Activated CD4-positive, alpha-beta T cell treated with anti-CD3 and anti-CD28 coated beads, Interleukin-2, amount 50 U/mL, for 16 hours (primary cell): ENCODE measurements at places on chromosomes 4 and X.

GRCh38 chr4:48032721-48033120 is 16.1 kb downstream of the NIPAL1 start:
- DNase-seq, result no peak

DNA sequence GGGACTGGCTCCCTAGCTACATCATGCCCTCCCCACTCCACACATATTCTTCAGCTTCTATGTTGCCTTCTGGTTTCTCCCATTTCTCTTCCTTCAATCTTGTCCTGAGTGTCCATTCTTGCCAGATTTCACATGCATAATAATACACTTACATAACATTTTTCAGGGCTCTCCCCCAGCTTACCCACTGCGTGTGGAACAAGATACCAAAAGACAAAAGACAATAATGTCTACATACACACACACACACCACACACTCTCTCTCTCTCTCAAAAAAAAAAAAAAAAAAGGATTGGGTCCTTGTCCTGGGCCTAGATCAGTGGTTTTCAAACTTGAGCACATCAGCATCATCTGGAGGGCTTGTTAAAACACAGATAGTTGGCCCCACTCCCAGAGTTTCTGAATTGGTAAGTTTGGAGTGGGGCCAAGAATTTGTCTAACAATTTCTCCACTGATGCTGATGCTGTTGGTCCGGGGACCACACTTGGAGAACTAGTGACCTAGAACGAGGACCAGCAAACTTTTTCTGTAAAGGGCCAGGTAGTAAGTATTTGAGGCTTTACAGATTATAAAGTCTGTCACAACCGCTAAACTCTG is 6.5 kb upstream of the SMARCA1 start:
- no peak for DNase-seq

DNA sequence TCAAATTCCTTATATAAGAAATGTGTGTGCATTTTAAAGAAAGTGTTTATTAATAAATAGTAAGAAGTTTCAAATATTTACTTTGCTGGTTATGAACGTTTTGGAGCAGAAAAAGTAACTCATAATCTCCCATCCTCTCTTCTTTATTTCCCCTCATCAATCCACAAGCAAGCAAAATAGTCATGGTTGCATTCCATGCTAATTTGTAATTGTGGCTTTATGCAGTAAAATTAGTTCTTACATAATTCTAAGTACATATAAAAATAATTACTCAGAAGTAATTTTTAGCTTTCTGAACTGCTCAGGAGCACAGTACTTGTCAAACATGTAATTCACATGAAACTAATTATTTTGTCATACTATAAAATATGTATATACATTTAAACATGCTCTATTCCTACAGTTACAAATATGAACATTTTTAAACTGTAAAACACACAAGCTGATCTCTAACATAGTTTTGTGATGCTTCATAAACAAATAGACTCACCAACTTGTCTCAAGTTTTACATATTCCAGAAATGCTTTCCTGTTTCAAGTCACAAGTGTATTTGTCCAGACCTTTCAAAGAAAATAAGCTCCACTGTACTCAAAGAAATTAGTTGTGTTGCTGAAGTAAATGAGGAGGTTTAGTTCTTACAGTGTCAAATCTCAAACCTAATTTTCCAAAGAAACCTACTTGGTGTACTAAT is 218.9 kb downstream of the PABPC4L start:
- DNase-seq, result no peak

DNA sequence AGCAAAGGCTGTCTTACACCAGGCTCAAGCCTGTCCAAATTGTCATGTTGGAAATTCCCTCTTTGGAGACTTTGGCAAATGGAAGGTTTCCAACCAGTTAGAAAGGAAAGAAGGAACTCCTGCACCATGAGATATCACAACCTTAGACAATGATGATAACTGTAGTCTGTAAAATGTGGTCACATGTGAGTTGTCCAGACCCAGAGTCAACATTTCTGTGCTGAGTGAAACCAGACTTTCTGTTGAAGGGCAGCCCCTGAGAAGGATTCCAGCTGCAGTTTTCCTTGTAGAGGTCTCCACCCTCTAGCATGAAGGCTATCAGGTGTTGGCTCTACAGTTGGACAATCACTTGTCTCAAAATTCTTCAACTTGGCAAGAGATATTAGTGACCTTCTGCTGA is 82.4 kb downstream of the SOX3 start:
- DNase-seq, result no peak

DNA sequence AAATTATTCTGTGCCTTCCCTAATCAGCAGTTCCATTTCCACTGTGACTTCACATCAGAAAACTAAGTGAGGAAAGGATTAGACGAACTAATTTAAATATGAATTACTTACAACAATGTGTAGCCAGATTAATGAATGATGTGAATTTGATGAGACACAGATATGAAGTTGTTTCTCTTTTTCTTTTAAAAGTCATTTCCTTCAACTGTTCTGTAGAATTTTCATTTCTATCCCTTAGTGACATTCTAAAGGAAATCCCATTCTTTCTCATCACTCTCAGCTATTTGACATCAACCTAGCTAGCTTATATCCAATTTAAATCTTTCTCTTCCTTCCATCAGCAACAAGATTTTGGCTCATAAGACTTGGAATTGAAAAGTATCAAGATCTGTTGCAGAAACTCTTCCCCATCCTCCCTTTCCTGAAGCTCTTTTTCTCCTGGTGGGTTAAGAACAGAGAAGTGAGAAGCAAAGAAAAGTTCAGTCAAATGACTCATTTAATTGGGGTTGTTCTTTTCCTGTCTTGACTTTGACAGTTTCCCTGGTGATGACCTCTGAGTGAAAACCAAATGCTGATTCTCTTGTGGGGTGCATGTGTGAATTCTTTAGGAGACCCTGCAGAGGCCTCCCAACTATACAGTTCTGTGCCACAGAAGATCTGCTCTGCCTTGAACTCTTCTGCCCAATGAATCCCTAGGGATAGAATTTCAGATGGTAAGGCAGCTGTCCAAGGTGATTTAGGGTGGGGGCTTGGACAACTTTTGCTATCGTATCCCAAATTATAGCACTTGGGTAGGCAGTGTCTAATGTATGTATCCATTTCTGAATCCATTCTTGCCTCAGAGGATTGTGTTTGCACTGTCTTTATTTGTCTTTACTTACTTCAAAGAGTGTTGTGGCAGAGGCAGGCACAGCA is 232.5 kb upstream of the GPRIN3 start:
- DNase-seq, result peak; percentile 37

- no peak for DNase-seq
Observed at GRCh38 chr4:80153874-80154544, 43.3 kb upstream of the PRDM8 start.

- DNase-seq, result peak; percentile 71
Observed at GRCh38 chr4:48065587-48066052, 49.0 kb downstream of the NIPAL1 start.

DNA sequence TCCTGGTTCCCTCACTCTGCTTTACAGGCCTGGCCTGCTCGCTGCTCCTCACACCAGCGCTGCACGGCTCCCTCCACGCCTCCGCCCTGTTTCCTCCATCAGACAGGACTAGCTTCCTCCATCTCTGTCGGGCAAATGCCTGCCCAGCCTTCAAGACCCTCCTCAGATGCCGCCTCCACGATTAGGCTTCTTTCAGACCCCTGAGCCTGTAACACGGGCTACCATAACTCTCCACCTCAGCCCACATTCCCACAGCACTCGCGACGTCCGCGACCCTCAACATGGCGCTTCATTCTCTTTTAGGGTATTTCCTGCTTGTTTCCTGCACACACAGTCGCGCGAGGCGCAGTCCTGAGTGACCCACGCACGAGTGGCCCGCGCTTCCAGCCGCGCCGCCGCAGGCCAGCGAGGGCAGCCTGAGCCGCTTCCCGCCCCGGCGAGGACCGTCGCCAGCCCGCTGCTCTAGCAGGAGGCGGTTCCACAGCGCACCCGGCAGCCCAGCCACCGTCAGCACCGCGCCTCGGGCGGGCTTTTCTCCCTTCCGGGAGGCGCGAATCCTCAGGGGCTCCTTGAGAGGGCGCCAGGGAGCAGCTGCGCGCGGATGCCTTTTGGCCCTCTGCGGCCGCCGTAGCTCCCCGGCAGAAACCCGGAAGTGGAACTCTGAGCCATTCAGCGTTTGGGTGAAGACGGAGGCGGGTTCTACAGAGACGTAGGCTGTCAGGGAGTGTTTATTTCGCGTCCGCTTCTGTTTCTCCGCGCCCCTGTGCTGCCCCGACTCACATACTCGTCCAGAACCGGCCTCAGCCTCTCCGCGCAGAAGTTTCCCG is at the start of gene FRG1:
TSS of gene FRG1 (plus strand) at position 695 of the 827 bp plus-strand sequence. CDS start 138 bp downstream, outside the sequence.
- DNase-seq, result peak; percentile 95

DNA sequence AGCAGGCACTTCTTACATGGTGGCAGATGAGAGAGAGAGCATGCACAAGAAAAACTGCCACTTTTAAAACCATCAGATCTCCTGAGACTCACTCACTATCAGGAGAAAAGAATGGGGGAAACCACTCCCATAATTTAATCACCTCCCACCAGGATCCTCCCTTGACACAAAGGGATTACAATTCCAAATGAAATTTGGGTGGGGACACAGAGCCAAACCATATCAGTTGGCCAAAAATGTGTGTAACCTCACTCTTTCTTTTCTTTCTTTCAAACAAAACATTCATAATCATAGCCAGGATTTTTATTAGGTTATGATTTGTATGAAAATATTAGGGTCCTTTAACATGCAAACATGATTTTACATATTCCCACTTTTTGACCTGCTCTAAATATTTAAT is 222.1 kb downstream of the PCDH18 start:
- DNase-seq, result no peak

GRCh38 chrX:72069350-72070160 is 62.2 kb downstream of the RTL5 start:
- DNase-seq, result no peak

GRCh38 chrX:131067846-131068745 is 9.9 kb downstream of the ARHGAP36 start:
- no peak for DNase-seq

DNA sequence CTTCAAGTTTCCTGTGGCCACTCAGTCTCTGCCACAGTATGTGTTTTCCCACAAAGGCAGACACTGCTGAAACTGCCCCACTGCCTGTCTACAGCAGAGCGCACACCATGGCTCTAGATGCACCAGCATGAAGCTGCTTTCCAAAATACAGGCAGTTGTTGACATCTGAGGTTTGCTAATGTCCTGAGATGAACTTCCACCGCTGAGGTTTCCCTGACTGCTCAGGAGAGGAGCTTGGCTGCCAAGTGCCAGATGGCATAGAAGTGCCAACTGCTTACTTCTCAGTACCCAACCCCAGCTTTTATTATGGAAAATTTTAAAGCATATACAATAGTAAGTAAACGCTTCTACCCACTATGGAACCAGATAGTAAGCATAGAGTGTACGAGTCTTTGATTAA is 61.0 kb upstream of the EXOC1L start:
- DNase-seq, result no peak

DNA sequence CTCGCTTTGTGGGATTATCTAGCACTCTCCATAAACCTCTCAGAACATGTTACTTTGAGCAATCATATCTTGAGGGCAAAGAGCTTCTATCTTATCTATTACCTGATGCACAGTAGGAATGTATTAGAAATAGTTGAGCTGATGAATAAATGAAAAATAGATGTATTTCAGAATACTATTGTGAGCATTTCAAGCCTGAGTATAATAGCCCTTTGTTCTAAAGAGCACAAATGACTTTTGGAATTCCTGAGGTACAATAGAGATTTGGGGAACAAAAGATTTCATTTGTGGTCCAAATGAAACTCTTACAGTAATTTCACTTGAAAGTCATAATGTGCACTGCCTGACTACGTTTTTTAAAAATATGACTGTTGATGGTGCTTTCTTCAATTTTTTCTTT is 159.5 kb downstream of the UGT8 start:
- no peak for DNase-seq

GRCh38 chr4:170089274-170089667 is 485 bp downstream of the AADAT start:
- DNase-seq, result no peak

DNA sequence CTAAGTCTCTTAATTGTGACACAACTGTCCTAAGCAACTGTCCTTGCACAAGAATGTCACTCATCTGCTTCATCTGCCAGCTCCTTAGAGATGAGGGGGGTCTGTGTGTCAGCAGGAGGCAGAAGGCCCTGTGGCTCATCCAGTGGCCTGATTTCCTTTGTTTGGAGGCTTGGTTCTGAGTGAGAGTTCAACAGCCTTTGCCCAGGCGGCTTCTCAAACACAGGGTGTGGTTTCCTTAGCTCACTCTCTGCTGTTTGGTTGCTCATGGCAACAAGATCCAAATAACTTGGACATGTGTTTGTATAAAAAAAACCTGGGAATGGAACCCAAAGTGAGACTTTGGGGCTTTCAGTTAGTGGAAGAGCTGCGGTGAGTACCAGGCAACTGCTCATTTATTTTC is 46.6 kb downstream of the MAP7D3 start:
- DNase-seq, result peak; percentile 20

DNA sequence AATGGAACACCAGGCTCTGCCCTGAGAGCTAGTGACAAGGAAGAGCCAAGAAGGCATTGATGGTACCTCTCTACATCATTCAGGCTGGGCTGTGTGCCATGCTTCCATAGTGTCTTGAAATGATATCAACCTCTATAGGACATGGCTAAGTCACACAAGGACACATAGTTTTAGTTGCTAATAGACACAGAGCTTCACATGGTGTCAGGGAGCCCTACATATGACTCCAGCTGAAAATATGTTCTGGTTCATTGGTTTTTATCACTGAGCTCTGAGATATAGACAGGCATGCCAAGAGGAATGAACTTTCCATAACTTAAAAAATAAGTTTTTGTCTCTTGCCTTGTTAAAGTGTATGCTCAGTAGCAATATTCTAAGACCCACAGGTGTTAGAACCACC is 72.1 kb upstream of the PRKG2 start:
- DNase-seq, result no peak

- no peak for DNase-seq
Observed at GRCh38 chr4:33149658-33150524, 2429.7 kb downstream of the PCDH7 start.

DNA sequence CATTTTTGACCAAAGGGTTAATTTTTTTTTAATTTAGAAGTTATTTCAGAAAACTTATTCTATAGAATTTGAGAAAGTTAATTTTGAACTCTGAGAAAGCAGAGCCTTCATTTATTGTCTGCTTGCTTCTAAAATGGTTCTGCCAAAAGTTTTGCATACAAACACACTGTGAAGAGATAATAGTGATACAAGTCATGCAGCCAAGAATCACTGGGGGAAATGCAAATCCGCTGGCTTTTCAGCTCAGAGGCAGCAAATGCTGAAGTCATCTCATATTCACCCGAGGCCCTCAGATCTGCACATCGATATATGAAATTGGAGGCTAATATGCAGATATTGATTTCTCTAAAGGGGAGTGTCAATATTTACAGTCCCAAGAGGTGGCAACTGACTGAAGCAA is 186.2 kb downstream of the KIT start:
- DNase-seq, result no peak

- peak; percentile 52 for DNase-seq
Observed at GRCh38 chr4:20422398-20422797, 170.7 kb downstream of the SLIT2 start.
